Skeletal muscle cell (primary cell): ENCODE measurements at places on chromosomes 5 and 9.

DNA sequence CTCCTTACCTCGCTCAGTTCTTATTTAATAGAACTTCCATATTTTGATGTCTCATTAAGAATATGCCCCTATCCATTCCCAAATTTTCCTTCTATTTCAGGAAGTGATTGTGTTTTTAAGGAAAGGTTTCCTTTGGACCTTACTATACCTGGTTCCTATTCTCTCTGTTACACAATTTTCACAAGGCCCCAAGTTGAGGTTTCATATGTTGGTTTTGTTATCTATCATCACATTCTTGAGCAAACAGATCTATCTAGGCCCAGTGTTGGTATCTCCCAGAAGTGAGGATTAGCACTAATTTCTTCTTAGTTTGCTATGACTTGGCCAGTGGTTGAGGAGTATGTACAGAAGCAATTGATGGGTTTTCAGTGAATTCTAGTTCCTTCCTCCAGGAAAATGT lies 41.5 kb downstream of the ALG2 start:
- no peak for DNase-seq

GRCh38 chr9:91426123-91426745 lies 2.6 kb upstream of the NFIL3 start:
- DNase-seq = peak; percentile 33

DNA sequence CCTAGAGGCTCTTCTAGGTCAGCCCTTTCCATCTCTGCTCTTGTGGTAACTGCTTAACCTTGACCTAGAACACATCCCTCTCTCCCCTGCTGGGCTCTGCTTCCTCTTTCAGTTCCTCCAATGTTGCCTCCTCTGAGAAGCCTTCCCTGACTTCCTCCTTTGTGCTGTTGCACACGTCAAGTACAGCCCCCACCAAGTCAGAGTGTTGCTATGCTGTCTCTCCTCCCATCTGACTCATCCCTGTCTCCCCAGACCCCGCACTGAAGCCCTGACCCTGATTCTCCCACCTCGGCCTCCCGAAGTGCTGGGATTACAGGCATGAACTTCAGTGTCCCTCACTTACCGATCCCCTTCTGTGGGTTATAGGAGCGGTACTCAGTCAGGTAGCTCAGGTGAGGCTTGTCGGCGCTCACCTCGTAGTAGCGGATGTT lies 10.4 kb upstream of the TRIM14 start:
- DNase-seq = no peak

DNA sequence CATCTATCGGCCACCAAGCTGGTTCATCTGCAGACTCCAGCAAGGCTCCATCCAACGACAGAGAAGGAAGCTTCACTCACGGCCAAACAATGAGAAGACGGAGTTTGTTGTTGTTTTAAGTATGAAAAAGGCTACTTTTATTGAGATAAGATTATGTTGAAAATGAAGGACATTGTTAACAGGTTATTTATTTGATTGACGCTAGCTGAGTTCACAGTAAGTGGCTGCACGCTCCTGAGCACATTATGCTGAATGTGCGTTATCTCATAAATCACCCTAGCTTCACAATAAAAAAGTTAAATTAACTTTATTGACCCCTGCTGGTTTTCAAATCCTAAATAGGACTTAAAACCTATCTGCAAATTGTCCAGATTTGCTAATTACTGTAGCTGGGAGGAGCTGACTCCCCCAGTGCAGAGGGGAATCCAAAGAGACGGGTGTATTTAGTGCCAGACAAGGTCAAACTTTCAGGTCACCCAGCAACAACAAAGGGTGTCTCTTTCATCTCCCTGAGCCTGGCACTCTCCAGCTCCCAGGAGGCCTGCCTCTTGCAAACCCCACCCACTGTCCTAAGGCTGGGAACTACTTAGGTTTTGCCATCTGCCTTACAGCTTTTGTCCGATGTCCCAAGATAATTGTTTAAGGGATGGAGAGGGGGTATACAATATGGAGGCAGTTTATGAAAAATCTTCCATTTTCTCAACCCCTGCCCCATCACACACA lies 129.2 kb downstream of the ZDHHC21 start:
- no peak for DNase-seq

DNA sequence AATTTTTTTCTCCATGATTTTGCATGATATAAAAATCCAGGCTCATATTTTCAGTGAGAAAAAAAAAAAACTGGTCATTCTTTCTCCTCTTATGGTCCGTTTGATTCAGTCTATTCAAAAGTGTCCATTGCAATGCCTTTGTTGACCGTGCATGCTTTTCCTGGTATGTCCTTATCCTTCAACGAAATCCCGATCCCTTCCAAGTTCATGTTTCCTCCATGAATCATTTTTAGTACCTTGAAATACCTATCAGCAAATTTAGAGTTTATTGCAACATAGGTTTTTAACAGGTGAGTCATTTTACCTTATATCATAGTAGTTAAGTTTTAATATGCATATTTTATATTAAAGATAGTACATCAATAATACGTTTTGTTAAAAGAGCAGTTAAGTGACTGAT lies 773.8 kb upstream of the CHD1 start:
- DNase-seq = no peak

GRCh38 chr5:43336159-43336558 lies 22.9 kb upstream of the HMGCS1 start:
- DNase-seq = no peak

DNA sequence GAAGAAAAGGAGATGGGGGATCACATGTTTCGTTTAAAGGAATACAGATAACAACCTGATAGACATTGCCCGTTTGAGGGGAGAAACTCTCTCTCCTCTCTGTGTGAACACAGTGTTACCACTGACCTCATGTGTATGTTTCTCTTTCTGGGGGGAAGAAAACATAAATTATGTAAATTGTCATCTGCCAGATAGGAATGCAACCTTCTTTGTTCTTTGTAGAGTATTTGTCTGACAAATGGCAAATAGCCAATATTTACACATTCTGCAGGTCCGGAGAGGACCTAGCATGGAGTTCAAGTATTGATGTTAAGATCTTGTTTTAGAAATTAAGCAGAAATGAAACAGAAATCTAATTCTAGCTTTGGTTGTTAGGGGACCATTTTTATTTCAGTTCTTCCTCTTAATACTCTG lies 276.3 kb downstream of the SAXO1 start:
- no peak for DNase-seq

DNA sequence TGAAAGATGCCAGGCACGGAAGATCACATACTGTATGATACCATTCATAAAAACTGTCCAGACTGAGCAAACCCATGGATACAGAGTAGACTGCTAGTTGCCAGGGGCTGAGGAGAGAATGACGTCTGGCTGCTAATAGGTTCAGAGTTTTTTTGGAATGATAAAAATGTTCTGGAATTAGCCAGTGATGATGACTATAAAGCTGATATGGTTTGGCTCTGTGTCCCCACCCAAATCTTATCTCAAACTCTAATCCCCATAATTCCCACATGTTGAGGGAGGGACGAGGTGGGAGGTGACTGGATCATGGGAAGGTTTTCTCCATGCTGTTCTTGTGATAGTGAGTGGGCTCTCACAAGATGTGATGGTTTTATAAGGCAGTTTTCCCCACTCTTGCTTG lies 37.4 kb downstream of the CAMSAP1 start:
- no peak for DNase-seq
